Iris pigment epithelial cell (primary cell): ENCODE measurements at places on chromosomes 4 and X.

DNA sequence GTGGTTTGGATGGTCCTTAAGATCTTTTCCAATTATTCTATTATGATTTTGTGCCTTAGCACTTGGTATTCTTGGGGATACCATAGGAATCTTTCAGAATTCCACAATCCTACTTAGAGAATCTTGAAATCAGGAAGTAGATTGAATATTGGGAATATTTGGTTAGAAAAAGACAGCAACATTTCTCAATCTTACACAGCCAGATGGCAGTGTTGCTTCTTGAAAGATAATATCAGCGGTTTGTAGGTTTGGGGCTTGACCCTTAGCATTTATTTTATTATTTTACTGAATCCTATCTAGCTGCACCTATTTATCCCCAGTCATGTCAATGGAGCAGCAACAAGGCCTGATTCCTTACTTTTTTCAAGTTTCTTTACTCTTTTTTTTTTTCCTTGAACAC, 28.6 kb downstream of the MAGEB1 start:
- peak; percentile 20 for DNase-seq

DNA sequence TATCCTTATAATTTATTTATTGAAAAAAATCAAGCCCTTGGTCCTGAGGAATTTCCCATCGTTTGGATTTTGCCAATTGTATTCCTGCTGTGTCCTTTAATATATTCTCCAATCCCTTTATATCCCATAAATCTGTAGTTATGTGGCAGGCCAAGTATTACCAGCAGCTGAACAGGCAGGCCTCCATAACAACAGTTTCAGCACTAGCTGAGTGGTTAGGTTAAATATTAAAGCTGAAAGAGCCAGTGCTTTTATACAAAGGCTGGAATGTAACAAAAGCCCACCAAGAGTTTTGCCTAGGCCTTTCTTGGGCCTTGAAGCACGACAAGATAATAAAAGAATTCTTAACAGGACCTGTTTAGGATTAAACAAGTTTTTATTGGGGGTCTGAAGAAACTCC, 366.6 kb upstream of the GALNT7 start:
- no peak for DNase-seq

DNA sequence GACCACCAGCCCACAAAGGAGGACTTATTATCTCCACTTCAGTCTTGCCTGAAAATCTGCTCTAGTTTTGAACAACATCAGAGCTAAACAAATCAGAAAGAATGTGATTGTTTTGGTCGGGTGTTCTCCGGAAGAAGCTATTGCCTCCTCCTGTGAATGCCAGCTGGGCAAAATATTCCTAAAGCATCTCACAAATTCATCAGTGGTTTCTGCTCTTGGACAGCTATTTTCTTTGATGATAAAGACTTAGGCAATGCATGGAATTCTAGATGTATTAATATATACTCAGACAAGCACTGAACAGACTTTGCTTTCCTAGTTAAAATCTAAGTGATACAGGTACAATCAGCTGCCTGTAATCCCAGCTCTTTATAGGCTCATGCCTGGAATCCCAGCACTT, 71.8 kb downstream of the ASMT start:
- DNase-seq = peak; percentile 7

DNA sequence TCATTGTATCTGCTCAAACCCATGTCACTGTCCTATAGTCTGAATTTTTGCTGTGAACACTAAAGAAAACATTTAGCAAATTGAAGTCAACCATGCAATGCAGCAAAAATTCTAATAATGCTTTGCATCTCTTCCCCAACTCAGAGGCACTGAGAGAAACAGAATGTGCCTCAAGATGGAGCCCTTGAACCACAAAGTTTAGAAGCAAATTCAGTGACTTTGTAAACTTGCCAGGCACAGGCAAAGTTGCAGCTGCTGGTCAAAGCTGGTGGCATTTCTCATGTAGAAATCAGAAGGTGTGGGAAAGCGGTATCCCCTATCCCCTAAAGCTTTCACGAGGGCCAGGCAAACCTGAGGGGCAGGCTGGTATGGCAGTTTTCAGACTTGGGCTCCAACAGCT, 121.7 kb upstream of the DIPK2B start:
- peak; percentile 85 for DNase-seq

DNA sequence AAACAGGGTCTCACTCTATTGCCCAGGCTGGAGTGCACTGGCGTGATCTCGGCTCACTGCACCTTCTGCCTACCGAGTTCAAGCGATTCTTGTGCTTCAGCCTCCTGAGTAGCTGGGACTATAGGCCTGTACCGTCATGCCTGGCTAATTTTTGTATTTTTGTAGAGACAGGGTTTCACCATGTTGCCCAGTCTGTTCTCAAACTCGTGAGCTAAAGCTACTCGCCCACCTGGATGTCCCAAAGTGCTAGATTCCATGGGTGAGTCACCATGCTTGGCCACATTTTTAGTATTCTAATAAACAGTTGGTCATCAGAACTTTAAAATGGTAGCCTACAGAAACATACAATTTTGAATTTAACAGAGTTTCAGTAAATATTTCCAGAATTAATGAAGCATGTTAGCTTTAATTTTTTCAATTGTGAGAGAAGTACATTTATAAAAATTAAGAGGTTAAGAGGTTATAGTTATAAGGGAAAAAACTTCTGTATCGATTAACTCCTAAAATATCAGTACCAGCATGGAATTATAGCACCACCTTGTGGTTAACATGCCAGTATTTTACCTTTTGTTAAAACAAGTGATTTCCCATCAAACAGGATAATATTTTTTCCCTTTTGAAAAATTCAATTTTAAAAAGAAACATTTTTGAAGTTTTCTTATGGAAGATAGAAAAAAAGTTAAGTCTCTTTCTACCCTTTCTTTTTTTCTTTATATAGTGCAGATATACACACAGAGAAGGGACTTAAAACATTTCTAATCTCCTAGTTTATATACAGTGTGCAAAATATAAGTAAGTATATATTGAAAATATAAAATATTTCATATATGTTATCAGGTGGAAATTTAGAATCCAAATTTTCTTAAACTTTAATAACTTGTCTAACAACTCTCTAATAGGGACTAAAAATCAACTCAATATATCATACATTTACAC, 35.4 kb downstream of the CEP44 start:
- DNase-seq = peak; percentile 34

- no peak for DNase-seq
Measured at GRCh38 chr4:66585767-66586166, 915.5 kb upstream of the EPHA5 start.

DNA sequence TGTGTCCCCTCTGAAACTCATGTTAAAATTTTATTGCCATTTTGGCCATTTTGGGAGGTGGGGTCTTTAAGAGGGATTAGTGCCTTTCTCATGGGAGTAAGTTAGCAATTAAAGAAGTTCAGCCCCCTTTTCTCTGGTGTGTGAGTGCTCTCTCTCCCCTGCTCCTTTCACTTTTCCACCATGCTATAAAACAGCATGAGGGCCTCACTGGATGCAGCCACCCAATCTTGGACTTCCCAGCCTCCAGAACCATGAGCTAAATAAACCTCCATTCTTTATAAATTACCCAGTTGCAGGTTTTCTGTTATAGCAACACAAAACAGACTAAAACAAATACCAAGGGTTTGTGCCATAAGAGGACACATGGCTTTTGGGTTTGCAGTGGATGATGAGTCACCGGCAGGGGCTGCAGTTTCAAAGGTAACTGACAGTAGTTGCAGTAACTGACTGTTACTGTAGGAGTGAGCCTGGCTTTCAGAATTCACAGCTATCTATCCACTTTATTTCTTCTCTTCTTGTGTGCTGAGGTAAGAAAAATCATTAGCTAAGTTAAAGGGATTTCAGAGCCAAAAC, 121.5 kb downstream of the PPEF1 start:
- DNase-seq = peak; percentile 2

GRCh38 chrX:129716507-129716906, 22.3 kb upstream of the XPNPEP2 start:
- DNase-seq = no peak

- DNase-seq = peak; percentile 66
Measured at GRCh38 chr4:29311247-29311646, 1408.9 kb upstream of the PCDH7 start.
